ENCODE measurements at places on chromosomes 11 and 22. TPM values are rescaled to one million over a fixed set of nuclear protein-coding genes. Genes with fewer than 3 reads are reported as not detected.
A peak's percentile ranks its signal among the peaks of the same experiment; 100 is the strongest.

TMEM191B gene
- not detected for total RNA-seq

DERL3 gene
- 0.40 TPM for total RNA-seq

OSBP2 gene
- total RNA-seq: 15.9 TPM

FAM181B gene
- total RNA-seq: not detected

FGF4 gene
- not detected for total RNA-seq

CYTH4 gene
- under 0.01 TPM for total RNA-seq

SLC25A18 gene
- not detected for total RNA-seq

CEND1 gene
- total RNA-seq: under 0.01 TPM

ARHGAP8 gene
- not detected for total RNA-seq

SYNGR1 gene
- total RNA-seq: under 0.01 TPM

DNA sequence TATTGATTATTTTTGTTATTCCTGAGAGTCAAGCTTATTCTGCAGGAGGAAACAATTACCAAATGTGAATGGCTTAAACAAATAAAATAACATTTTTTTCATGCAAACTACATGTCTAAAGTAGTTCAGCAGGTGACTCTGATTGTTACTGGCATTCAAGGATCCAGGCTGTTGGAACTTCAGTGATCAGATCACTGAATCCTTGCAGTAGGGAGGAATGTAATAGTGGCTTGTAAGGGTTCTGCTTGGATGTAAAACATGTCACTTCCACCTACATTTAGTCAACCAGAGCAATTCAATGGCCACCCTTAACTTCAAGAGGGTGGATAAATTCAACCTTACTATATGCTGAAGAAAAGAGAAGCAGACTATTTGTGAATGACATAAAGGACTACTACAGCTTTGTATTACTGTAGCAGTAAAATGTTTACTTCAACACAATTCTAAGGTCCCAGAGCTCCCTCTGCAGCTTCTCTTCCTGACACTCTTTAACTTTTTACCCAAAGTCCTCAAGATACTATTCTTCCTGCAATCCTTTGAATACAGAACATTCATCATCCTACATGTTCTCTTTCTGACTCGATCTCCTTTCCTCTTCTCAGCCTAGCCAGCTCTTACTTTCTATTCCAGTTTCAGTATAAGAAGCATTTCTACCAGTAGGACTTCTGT, 284.0 kb downstream of the LRRC4C start:
- DNase-seq: no peak

DNA sequence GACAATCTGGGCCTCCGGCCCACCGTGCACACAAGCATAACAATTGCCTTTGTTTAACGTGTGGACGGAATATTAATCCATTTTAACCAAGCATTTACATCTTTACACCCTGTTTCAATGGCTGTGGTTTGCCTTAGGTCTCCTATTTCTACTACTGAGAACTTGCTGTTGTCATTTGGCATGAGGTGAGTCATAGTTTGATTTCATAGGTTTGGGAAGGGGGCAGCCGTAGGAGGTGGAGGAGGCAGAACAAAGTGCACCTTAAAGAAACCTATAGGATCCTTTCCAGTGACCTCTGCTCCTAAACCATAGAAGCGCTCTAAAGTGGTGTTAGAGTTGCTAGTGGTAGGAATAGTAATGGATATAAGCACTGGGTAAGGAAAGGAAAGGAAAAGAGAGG, 59.4 kb downstream of the ARHGAP42 start:
- no peak for DNase-seq

DNA sequence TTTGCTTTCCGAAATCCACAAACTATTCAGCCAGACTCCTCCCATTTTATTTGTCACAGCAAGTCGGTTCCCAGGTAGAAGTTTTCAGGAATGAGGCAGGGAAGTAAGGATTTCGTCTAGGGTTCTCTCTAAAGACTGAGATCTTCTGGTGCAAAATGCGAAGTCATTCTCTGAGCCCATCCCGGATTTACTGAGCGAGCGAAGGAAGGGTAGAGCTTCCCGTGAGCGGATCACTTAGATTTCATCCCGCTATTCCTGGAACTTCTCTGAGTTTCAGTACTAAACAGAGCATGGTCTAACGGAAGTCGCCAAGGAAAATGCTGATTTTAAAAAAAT, 3.1 kb upstream of the CALCA start:
- DNase-seq: no peak

DNA sequence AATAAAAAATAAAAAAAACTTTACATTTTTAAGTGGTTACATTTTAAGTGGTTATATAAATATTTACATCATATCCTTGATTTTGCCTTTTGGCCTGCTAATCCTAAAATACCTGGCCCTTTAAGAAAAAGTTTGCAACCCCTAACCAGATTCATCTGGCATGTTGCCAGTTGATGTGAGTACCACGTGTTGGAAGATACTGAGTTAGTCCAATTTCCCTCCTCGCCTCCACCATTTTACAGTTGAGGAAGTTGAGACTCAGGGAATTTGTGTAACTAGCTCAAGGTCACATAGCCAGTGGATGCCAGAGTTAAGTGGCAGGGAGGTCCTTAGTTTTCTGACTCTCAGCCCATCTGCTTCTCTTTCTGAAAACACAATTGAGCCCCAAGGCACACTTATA, 5.1 kb downstream of the ELF5 start:
- no peak for DNase-seq

DNA sequence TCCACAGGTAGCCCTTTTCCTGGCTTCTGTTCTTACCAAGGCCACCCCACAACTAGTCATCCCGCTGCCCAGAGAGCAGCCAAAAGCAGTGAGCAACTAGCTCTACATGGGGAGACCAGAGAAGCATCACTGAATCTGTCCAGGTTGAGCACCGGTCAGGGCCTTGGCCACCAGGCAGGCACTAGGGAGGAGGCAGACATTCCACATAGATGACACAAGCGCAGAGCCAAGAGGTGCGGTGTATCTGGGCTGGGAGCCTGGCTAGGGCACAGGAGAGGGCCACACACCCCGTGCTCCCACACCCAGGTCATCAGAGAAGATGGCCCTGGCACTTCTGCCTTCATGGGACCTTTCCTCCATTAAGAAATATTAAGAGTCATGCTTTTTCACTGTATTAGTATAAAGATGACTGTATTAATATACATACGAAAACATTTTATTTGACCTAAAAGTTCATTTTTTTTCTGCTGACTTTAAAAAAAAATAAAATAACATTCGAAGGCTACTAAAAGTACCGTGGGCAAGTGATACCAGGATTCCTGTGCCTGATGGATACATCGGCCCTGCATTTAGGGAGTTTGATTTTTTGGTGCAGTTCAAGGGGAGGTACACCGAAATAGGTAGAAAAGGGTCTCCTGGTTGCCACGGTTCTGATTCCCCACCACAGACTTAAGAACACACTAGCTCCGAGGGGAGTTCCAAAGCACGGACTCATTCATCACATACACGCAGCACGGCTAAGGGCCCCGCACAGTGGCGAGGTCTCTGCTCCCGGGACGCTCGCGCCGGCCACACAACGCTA, 1.2 kb downstream of the DGCR2 start:
- DNase-seq: peak; percentile 46

- DNase-seq: no peak
Measured at GRCh38 chr11:133515107-133515506, 17.2 kb downstream of the OPCML start.

DNA sequence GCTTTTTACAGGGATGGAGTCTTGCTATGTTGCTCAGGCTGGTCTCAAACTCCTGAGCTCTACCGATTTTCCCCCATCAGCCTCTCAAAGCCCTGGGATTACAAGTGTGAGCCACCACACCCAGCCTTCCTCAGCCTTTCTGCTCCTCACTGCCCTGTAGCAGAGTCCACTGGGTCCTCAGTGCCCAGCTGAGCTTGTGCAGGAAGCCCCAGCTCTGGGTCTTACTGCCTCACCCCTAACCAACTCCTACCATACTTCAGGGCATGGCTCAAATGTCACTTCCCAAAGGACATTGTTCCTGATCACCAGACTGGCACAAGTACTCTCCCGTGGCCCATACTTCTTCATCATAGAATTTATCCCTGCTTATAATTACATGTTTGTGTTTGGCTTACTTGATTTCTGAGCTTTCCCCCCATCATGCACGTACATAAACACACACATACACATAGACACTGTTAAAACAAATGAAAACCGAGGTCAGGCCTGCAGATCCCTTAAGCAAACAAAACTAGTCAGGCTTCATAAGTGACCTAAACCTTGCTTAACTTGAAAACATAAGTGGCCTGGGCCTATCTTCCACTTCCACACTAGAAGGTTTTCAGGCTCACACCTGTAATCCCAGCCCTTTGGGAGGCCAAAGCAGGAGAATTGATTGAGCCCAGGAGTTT, 14.0 kb upstream of the SLC43A3 start:
- DNase-seq: no peak

DNA sequence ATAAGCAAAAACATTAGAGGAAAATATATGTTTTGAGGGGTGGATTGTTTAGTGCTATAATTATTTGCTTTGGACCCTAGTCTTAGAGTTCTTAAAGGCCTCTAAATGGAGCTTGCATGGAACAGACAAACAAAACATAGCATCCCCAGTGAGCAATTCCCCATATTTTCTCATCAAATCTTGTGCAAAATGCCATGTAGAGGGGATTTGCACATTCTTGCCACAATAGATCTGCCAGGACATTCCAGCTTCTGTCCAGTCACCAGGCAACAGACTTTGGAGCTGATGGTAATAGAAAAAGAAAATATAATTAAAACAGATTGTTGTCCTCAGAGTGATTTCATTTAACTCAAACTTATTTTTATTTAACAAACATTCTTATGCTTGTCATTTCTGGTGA, 360.3 kb upstream of the PDGFD start:
- DNase-seq: no peak

DNA sequence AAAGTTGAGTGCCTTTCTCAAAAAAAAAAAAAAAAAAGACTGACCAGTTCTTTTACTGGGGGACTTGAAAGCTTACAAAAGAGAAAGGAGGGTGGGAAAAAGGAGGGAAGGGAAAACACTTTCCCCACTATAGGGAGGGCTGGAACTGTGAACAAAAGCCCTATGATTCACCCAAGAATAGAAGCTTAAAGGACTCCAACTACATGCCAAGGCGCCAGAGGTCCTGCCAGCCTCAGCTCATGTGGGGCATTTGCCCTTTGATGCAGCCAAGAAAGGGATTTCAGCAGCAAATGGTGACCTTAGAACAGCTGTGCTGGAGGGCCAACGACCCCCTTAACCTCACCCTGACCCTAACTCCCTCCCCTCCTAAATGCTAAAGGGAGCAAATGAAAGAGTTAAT, 160.0 kb downstream of the NTM start:
- DNase-seq: no peak

DNA sequence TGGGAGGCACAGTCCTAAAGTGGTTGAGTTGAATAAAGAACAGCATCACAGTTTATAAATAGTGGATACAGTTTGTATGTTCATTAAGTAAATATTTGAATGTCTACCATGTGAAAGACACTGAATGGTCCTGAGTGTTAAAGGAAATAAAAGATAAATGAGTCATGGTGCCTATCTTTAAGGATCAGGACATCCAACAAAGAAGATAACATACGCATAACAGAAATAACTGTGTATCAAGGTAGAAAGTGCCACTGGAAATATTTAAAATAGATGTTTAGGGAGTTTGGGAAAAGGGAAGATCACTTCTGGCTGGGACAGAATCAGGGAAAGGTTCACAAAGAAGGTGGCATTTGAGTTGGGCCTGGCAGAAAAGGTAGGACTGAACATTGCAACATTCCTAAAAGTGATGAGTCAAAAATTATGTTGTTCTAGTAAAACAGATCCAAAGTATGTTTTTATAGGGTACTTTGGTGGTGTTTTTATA, 41.5 kb downstream of the CSTPP1 start:
- peak; percentile 13 for DNase-seq

DNA sequence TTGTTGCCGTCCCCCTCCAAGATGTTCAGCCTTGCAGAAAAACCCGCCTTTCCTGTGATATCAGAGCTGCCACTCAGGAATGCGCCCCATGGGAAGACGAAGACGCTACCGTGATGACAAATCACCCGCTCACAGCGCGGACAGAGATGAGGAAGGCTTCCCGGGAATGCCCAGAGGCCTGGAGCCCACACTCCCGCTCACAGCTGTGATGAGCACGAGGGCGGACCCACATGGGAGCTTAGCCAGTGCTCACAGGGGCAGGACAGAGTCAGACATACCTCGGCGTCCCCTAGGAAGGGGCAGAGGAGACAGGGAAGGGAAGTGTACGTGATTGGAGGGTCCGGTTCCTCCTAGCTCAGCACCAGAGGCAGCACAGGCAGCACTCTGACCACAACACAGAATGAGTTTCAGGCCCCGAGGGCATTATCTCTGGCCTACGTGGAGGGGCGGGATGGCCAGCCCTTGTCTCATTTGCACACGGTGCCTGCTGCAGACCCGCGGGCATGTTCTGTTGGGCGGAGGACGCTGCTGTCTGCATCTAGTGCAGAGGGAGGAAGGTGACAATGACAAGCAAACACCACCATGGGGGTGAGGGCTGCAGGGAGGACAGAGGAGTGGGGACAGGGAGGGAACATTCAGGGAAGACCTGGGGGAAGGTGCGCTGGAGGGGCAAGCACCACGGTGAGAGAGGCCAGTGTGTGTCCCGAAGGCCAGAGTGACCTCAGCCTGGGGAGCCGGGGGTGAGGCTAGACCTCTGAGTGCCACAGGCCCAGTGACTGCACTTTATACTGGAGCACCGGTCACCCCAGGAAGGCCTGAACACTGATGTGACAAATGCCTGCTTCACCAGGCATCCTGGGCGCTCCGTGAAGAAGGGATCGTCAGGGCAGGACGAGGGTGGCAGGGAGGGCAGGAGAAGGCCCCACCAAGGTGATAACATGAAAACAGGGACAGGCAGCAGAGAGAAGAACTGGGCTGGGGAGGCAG, 79.6 kb downstream of the CELSR1 start:
- no peak for DNase-seq

- DNase-seq: no peak
Measured at GRCh38 chr11:62432695-62433094, 13.9 kb downstream of the SCGB1A1 start.

- DNase-seq: no peak
Measured at GRCh38 chr11:27347359-27348339, 15.4 kb downstream of the CCDC34 start.

GRCh38 chr22:38041760-38042487, 15.3 kb upstream of the PICK1 start:
- DNase-seq: no peak

DNA sequence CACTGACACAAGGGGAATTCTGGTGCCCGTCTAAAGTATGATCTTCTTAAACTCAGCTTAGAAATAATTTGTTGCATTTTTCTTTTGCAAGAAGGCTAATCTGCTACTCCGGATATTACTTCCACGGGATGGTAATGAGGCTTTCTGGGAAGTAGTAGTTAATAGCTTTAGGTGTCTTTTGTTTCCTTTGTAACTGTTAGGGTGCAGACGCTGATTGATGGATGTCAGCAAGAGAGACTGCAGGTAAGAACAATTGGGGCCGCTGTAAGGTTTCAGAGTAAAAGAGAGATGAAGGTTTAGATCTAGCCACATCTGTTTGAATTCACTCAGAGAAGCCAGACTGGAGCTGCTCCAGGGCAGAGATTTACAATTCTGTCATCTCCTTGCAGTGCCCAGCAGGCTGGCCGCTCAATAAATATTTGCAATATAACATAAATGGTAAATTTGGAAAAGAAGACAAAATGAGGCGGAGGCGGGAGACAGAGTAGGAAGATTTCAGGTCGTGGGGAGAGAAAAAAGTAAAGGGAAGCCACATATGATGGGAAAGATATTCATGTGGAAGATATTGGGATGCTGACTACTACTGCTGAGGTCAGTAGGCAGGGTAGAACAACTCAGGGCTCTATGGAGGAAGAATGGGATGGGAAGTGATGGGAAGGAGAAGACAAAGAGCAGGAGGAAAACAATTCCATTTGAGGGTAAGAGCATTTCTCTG, 320.5 kb downstream of the AASDHPPT start:
- no peak for DNase-seq

GRCh38 chr11:38460896-38461295, 1862.9 kb upstream of the RAG2 start:
- no peak for DNase-seq

- no peak for DNase-seq
Measured at GRCh38 chr11:128707681-128708080, 13.8 kb downstream of the FLI1 start.
